Keratinocyte (primary cell): ENCODE measurements at places on chromosomes 16 and 17. TPM values are rescaled to one million over a fixed set of nuclear protein-coding genes. Genes with fewer than 3 reads are reported as not detected.

Gene ARHGAP44
- 1.9 to 2.2 TPM (median 2.2 TPM) in 3 replicates for polyA plus RNA-seq

Gene WFDC1
- not detected in 3 replicates for polyA plus RNA-seq

Gene CMTM2
- polyA plus RNA-seq, result not detected in 3 replicates

Gene LRRC37A
- polyA plus RNA-seq, result 0.79 to 2.3 TPM (median 1.7 TPM) in 3 replicates

Gene C1QTNF1
- 6.6 to 17.2 TPM (median 14.3 TPM) in 3 replicates for polyA plus RNA-seq

Gene GABARAPL2
- 83.2 to 95.8 TPM (median 93.2 TPM) in 3 replicates for polyA plus RNA-seq

Gene PRSS27
- polyA plus RNA-seq, result 0.20 to 0.67 TPM (median 0.22 TPM) in 3 replicates

Gene MTMR4
- 16.9 to 20.8 TPM (median 18.9 TPM) in 3 replicates for polyA plus RNA-seq

Gene EPX
- not detected in 3 replicates for polyA plus RNA-seq
